HEK293T (cell line): ENCODE measurements at places on chromosomes 6 and 20.

DNA sequence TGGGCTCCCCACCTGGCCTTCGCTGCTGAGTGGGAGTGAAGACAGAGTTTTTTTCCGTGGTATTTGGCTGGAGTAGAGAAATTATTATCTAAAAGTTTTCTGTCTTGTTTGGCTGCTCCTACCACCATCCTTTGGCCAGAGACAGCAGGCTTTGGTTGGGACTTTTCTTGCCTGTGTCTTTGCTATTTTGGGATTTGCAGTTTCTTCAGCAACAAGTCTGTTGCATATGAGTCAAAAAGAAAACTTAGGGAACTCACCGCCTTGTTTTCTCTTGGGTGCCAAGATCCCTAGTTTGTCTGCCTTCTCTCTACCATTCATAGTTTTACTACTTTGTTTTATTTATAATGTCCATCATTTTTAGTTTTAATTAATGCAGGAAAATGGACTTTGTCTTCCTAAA lies 683.8 kb downstream of the DOK5 start:
- DNase-seq = no peak

GRCh38 chr6:20333721-20334269 lies 67.9 kb upstream of the E2F3 start:
- DNase-seq = no peak

DNA sequence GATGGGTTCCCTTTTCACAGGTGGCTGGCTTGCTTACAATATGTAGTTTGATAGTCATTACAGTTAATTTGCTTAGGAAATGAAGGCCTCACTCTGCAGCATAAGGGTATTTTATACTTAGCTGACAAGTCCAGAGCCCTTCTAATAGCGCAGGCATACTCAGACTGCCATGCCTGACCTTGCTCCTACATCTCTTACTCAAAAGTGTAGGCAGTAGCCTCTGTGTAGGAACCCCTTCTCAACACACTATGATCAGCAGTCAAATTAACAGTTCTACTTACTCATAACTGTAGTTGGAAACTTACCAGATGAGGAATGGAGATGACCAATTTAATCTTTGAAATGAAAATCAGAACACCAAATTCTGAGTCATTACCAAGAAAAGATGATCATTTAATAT lies 373.5 kb downstream of the TBC1D32 start:
- no peak for DNase-seq

GRCh38 chr6:36651659-36652379 lies 26.7 kb upstream of the CDKN1A start:
- no peak for DNase-seq

DNA sequence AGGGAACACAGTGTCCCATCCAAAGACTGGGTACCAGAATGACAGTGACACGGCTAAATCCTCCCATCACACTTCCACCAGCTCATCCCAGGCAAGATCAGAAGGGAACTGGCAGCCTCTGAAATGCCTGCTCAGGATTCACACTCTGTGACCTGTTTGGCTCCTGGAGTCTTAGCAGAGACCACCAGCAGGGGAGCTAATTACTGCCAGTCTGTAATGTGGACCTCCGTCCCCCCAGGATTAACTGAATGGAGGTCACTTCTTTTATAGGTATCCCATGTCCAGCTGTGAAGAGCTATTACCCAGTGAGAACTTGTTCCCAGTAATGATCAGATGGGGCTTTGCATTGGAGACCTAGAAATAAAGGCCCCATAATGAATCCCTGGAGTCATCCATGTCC lies 45.2 kb downstream of the DEFB114 start:
- DNase-seq = no peak
